ENCODE measurements at places on chromosomes 3 and 15.

GRCh38 chr3:49181351-49181750, 10.0 kb downstream of the KLHDC8B start:
- DNase-seq, result no peak

DNA sequence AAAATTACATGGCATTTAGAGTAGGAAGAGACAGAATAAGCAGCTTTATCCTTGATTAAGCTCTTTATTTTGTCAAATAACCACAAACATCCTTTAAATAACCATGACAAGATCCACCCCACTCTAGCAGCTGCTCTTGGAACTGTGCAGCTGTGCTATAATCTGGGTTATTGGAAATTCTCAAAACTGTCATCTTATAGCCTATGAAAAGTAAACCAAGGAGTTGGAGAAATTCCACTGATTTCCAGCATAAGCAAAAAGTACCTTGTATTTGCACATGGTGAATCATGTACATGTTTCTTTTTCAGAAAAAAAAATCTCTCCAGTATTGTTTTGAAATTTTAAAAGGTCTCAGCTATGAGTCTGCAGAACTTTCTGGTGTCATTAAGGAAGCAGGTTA, 88.8 kb upstream of the ABI3BP start:
- DNase-seq, result no peak

DNA sequence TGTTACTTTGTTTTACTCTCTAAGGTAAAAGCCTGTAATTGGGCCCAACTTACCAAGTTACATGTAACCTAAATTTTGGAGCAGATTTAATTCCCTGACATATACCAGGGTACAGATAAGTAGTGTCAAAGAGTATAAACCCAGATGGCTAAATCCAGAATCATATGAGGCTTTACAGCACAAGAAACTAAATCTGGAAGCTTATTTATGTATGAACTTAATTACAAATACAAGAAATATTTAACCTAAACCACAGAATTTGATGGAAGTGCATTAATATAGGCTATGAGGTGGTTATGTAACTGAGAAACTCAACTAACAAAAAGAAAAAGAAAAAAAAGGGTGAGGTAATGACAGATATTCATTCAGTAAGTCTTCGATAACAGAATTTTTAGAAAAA, 930.2 kb upstream of the ALCAM start:
- no peak for DNase-seq

DNA sequence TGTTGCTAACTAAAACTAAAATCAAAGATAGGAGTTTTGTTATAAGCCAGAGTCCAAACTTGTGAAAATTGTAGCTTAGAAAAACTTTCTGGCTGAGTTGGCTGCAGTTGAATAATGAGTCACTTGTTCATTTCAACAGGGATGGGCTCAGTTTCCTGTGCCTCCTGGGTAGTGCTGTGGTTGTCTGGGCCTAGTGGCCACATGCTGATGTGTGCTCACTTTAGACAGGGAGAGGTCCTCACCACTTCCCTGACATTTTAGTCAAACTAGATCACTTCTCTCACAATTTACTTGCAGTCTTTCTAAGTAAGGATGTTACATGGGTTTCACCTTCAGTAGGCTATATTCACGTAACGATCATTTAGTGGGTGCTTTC, 6.3 kb upstream of the UBE2Q2 start:
- DNase-seq, result peak; percentile 86

DNA sequence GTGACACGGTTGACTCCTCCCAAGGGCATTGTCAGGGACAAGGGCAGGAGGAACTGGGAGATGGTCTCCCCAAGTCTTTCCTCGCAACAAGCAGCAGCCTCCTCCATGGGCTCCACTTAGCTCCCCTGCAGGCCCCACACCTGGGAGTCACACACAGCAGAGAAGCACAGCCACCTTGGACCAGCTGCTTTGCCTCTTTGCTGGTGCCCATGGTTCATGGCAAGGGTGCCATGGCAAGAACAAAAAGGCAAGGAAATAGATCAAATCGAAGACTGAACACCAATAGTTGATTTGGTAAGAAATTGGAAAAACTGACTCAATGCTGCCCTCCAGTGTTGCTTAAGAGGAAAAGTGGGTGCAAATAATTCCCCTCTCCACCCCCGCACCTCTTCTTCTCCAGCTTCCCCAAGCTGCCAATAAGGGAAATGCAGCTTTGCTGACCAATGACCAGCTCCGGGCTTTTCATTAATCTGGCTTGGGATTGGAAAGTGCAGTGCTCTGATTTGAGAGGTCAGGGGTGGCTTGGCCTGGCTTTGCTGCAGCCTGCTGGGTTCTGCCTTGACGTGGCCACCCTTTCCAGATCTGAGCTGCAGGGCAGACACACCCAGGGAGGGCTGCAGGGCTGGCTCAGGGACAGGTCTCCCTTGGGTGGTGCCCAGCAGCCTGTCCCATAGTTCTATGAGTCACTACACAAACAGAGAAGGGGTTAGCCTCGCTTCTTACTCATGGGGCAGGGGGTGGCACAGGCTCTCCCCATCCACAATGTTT, 162.0 kb downstream of the KLF13 start:
- peak; percentile 58 for DNase-seq

DNA sequence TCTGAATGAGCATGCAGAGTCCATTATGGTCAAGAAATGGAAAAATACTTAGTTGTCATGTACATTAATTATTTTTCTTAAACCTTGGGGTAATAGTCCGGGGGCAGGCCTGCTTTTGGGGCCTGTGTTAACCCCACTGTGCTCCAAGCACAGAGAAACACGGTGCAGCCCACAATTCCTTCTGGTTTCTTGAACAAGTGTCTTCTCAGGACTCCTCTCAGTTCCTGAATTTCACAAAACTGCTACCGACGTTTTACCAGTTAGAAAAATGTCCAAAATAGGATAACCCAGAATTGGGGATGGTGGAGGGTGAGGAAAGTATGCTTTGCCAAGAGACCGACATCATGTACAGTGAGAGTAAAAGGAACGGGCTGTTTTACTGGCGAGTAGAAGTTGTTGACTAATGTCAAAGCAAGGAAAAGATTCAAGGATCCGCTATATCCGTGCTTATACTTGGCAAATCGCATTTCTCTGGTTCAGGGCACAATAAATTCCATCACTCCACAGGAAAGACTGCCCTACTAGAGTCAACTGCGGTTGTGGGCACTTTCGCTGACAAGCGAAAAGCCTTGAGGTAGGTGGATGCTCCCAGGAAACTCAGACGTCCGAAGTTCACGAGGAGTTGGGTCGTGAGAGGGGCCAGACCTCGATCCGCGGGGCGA, 495 bp upstream of the NXPE3 start:
- DNase-seq, result no peak

DNA sequence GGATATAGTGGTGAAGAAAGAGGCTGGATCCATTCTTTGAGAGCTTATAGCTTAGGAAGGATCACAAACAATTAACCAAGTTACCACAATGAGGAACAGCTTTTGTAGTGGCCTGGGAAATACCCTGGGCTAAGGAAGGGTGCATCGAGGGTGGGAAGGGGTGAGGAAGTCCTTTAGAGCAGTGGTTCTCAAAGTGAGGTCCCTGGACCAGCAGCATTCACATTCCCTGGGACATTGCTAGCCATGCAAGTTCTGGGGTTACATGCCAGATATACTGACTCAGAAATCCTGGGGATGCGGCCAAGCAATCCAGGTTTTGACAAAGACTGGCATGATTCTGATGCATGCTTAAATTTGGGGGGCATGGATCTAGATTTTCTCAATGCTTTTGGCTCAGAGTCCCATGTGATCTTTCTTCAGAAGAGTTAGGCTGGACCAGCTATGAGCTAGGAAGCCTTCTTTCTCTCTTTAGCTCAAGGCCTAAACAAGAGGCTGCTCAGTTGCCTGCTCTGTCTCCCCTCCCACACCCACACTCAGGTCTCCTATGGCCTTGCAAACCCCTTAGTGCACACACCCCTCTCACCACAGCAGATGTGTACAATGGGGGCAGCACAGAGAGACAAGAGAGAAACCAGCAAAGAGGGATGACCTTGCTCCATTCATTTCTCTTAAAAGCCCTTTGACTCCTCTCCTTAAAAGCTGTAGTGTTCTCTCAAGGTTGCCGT, 1.8 kb upstream of the CCR1 start:
- DNase-seq, result no peak

DNA sequence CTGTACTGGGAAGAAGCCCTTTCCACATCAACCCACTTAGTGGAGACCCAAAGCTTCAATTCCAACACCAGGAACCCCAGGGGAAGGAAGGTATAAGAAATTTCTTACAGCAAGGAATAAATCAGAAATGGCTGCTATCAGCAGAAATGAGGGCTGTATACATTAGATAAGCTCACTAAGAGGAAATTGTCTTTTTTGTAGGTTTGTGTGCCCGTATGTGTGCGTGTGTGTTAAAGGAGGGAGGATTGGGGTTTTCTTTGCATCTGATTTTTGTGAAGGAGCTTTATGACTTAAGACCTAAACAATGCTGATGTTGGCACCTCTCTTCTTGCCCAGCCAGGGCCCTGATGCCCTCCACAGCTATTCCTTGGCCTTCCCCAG, 18.6 kb downstream of the ARRDC4 start:
- DNase-seq, result no peak

- no peak for DNase-seq
These were observed 827.6 kb upstream of the CFAP20DC start for GRCh38 chr3:59877263-59878037.

DNA sequence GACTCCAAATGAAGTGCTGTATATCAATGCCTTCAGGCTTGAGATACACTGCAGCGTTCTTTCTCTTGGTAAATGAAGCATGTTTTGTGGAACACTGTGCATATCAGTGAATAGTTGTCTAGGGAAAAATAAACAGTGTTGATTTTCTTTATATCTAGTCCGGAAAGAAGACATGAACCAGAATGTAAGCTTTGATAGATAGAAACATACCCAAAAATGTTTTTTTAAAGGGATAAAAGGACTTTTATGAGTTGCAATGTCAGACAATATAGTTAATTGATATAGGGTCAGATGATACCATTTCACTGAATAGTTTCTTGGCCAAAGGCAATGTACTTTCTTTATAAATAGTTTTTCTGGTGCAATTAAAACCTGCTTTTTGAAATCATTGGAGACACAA, 1037.8 kb downstream of the OTOL1 start:
- DNase-seq, result no peak

DNA sequence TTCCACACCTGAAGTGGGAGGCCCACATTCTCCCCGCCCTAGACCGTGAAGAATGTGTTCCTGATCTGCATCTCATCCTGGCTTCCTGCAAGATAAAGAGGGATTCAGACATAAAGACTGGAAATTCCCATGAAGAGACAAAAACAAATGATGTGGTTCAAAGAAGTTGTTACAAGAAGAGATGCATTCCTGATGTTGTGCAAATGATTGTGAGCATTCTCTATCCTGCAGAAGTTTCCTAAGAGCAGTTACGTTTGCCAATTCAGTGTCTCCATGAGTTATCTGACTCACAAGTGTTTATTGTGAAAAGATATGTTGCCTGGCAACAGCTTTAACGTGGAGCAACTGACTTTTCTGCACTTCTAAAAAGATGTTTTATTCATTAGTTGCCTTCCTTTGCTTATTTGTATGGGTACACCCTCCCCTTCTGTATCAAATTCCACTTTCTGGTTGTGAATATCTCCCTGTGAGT, 107.8 kb downstream of the ZIC4 start:
- no peak for DNase-seq

GRCh38 chr15:71807691-71808091, 2.7 kb upstream of the NR2E3 start:
- DNase-seq, result no peak

DNA sequence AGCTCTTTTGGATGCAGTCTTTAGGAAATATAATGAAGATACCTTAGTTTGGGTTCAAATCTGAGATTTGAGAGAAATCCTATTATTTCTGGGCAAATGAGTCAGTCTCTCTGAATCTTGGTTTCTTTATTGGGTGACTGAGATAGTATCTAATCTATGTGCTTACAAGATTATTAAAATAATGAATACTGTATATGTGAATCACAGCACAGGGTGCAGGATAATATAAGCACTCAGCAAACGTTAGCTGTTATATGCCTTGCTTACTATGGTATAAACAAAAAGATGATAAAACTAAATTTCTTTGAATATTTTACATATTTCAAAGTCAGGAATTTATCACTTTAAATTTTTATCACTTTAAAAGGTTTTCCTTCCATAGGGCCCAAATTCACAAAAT, 29.6 kb downstream of the FGF7 start:
- DNase-seq, result no peak

DNA sequence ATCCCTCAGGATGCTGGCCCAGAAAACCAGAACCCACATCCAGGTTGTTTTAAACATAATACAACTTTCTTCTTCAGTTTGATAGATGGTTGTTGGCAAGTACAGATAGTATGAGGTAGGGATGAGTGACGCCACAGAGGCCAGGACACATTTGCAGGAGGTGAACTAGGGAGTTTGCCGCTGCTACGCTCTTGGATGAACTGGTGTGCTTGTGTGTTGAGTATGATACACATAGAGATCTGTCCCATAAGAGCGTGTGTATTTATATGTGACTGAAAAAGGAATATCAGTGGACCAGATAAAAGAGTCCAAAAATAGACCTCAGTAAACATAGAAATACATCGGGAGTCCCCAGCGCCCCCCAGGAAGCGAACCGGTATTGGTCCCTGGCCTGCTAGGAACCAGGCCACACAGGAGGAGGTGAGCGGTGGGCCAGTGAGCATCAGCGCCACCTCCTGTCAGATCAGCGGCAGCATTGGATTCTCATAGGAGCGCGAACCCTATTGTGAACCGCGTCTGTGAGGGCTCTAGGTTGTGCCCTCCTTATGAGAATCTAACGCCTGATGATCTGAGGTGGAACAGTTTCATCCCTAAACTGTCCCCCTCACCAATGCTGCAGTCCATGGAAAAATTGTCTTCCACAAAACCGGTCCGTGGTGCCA, 98.1 kb downstream of the LRRK1 start:
- DNase-seq, result no peak

GRCh38 chr3:150687613-150688012, 16.1 kb downstream of the ERICH6 start:
- DNase-seq, result no peak

Measured in HL-60 (cell line).